ENCODE measurements at places on chromosomes 7 and 10. TPM values are rescaled to one million over a fixed set of nuclear protein-coding genes. Genes with fewer than 3 reads are reported as not detected.

VAX1 gene
- not detected for total RNA-seq

HACD1 gene
- 1.1 TPM for total RNA-seq

GNGT1 gene
- 0.83 TPM for total RNA-seq

DNA sequence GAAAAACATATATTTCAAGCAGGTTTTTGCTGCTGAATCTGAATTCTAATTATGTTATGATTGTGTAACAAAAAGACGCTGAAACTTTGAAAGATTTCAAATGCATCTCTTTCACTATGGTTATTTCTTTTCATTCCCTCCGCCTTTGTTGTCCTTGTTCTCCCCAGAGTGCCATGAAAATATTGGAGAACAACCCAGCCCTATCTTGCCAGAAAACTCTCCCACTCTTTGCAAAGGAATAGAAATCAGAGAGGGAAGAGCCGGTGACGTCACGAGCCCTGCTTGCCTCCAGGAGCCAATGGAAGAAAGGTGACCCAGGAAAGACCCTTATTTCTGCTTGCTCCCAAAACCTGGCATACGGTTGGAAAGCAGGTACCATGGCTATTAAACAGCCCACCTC lies 3.4 kb downstream of the GFRA1 start:
- DNase-seq: no peak

DNA sequence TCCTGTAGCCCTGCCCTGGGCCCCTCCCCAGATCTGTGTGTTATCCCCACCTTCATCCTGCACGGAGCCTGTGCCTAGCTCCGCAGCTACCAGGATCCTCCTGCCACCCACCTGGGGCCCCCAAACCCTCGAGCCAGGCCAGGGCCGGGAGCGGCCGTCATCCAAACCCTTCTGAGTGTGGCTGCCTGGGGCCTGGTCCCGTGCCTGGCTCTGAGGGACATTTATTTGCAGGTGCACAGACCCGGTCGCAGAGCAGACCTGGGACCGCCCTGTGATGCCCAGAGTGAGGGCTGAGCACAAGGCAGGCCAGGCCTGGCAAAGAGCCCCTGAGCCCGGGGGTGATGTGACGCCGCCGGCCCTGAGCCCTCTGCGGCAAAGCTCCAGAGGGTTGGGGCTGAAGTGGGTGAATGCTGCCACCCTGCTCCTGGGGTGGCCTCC lies 27.4 kb upstream of the INPP5A start:
- DNase-seq: no peak

- no peak for DNase-seq
These were observed 3.6 kb upstream of the MXI1 start for GRCh38 chr10:110203500-110204455.

GRCh38 chr7:7251742-7252141 lies 69.4 kb downstream of the C1GALT1 start:
- no peak for DNase-seq

- no peak for DNase-seq
These were observed 67.2 kb downstream of the VOPP1 start for GRCh38 chr7:55504967-55505658.

DNA sequence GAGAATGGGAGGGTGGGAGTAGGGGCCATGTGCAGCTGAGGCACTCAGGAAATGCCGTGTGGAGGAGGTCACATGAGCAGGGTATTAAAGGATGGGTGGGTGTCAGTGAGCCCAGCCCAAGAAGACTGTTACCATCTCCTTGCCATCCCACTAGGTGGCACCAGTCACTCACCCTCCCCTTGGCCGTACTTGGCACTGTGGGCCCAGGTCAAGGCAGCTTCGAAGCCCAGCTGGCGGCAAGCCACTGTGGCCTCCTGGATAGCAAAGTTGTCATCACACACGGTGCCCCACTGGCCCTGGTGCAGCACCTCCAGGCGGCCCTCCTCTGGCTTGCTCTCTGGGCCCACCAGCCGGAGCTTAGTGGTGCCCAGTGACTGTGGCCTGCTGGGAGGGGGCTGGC lies 5.4 kb downstream of the LOXL4 start:
- no peak for DNase-seq

- no peak for DNase-seq
These were observed 46.8 kb downstream of the HIPK2 start for GRCh38 chr7:139730746-139731612.

- DNase-seq: no peak
These were observed 169.8 kb upstream of the GPR26 start for GRCh38 chr10:123496375-123496774.

DNA sequence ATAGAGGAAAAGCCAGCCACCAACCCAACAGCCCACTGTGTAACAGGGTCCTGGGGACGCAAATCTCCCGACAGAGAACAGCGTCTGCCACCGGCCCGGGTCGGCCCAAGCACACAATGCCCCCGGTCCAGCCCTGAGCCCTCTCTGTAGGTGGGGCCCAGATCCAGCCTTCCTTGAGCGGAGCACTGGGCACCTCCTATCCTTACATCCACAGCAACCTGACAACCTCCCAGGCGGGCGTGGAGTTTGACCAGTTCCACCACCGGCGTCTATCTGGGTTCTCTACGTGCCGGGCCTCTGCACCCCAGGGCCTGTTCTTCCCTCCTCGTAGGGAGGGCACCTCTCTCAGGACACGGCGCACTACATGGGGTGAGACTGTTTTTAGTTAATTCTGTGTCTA lies 109.0 kb downstream of the CYTH3 start:
- no peak for DNase-seq

DNA sequence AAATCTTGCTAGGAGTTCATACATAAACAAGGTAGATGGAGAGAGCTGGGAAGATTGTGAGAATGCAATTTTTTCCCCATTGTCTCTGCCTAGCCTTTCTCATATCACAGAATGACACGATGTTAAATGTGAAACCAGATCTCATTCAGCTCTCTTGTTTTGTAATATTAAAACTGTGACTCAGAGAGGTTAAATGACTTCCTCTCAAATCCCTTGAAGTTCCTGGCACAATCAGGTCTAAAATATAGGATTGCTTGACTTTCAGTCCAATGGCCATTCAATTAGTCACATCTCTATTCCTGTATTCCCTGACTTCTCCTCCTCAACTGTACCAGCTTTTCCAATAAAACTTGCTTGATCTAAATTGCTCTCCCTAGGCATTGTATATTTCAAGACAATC lies 3.1 kb downstream of the ANKRD22 start:
- no peak for DNase-seq
